Omental fat pad (tissue), 4 donors: ENCODE measurements at places on chromosomes 2 and 18.
A peak's percentile ranks its signal among the peaks of the same experiment; 100 is the strongest.

DNA sequence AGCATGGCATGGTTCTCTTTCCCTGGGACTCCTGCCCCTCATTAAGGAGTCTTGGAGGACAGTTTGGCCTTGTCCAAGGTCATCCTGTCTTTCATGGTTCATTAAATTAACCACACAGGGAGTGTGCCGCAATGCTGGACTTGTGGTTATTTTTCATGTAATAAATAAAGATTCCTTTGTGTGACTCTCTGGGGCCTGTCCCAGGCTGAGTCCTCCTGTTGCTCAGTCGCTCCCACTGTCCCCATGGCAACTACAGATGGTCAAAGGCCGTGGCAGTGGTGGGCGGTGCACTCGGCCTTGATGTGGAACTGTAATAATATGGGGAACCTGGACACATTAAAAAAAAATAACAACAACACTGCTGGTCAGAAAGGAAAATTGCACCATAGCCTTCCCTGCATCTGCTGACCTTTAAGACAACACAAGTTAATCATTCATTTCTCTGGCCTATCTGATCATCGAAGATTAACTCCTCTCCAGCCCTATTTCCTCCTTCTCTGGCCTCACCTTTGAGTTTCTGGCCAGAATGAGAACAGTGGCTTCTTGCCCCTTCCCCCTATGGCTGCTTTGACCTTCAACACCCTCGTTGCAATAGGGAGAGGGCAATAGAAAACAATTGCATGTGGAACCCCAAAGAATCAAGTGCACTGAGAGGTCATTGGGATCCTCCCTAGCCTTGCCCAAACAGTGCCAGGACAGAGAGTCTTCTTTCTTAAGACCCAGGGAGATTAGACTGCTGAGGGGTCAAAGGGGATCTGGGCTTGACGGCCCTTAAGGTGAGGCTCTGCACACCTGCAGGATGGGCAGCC, 44.7 kb downstream of the PSD4 start:
- no peak for DNase-seq

DNA sequence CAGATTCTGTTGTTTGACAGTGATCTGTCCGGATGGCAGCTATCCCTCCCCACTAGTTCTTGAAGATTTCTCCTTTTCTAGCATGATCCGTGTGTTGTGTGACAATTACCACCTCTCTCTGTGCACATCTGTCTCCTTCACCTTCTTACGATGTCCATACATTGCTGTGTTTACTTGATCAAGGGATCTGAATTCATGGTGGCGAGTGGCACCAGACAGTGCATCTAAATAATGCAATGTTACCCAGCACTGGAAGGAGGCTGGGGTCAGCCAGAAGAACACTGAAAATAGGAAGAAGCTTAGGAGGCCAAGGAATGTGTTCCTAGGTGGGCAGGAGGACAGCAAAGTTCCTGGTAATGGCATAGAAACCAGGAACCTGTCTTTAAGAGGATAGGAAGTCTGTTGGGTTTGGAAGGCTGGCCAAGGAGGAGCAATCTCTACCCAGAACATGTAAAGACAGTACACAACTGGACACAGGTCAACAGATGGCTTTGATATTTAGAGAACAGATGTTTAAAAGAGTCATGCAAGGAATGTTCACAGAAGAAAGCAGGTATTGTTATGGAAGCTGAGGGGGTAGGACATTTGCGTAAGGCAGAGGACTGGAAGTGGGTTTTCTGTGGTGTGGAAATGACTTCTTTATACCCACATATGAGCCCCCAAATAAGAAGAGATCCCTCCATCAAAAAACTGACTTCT, 126.4 kb downstream of the HRH4 start:
- no peak for DNase-seq

GRCh38 chr2:200862532-200863000, 1.9 kb downstream of the CLK1 start:
- DNase-seq, result no peak

GRCh38 chr18:70068981-70069380, 121.3 kb upstream of the CD226 start:
- DNase-seq, result no peak

- no peak for DNase-seq
Measured at GRCh38 chr2:47534179-47534919, 131.4 kb downstream of the MSH2 start.

DNA sequence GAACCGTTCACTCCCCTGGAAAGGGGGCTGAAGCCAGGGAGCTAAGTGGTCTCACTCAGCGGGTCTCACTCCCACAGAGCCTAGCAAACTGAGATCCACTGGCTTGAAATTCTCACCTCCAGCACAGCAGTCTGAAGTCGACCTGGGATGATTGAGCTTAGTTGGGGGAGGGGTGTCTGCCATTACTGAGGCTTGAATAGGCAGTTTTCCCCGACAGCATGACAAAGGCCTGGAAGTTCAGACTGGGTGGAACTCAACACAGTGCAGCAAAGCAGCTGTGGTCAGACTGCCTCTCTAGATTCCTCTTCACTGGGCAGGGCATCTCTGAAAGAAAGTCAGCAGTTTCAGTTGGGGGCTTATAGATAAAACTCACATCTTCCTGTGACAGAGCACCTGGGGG, 292.5 kb downstream of the NUP35 start:
- DNase-seq, result no peak

DNA sequence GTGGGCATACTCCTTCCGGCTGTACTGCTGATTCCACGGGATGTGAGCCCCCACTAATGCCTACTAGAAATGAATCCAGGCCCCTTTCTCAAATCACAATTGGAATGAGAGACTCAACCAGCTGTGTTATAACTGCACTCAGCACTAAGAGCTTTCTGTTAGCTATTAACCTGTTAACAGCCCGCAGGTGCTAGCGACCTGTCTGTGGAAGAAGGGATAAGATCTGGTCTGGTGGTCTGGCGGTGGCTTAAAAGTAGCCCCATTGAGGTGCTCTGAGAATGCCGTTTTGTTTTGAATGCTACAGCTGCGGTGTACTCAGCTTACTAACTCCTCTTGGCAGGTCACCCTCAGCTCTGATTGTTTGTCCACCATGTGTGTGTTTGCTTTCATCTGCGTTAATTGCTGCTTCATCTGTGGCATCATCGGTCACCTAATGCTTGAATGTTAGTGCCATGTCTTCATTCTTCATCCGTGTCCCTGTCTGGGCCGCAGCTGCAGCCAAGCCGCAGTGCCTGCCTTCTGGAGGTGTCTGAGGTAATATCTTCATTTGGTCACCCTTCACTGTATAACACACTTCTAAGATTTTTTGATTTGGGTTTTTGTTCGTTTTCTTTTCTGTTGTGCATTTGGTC, 16.3 kb downstream of the RAB12 start:
- no peak for DNase-seq

DNA sequence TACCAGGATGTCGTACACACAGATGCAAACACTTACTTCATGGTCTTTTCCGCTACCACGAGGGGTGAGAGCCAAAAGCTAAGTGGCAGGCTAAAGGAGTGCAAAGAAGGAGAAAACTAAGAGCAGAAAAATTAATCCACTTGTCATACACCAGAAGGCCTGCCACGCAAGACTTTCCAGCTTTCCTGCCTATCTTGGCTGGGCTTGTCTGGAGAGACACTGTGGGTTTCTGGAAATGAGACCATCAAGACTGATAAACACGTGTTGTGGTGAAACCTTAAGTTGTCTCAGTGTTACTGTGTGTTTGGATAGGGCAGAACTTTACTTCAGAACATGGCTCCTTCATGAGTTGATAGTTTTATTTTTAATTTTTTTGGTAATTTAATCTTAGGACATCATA, 175.6 kb downstream of the FMNL2 start:
- DNase-seq, result no peak

- DNase-seq, result peak; percentile 42
Measured at GRCh38 chr2:216492597-216493333, 5.9 kb upstream of the RPL37A start.

DNA sequence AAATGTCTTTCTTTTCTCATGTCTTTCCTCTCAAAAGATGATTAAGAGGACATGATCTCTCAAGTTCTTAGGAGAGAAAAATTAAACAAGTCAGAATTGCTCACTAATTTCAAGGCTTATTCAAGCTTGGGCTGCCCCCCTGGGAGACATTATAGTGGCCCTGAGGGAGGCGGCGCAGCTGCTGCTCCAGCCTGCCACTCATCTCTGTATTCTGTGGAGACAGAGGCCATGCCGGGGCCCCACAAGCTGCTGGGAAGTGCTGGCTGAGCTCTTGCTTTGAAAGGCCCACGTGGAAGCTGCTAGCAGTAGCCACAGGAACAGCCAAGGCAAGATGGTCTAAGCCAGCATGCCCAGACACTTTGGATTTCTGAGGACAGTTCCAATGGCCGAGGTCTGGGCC, 267.4 kb downstream of the LNPK start:
- no peak for DNase-seq

DNA sequence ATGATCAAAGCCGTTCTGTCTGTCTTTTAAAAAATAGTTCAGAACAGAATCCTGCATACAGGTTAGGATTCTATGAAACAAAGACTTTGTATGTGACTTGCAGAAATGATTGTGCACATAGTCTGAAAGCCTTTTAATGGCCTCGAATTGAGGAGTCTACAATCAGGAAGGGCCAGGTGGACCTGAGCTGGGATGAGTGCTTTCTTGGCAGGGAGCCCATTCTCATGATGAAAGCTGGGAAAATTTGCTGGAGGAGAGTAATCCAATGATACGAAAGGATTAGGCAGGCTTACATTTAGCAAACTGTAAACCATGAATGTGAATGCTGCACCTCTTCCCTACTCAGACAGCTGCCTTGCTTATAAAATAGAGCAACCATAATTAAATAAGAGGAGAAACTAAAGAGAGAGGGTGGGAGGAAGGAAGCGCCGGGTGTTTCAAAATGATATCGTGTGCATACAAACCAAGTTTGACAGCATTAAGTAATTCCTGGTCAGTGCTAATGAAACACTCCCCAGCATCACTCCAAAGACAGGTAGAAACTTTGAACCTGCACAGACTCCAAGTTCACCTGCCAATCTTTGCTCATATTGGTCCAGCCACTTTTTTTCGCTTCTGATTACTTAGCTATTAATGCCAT, 23.7 kb upstream of the CXCR4 start:
- DNase-seq, result no peak

- DNase-seq, result no peak
Measured at GRCh38 chr2:11744631-11745394, 1.6 kb upstream of the LPIN1 start.

DNA sequence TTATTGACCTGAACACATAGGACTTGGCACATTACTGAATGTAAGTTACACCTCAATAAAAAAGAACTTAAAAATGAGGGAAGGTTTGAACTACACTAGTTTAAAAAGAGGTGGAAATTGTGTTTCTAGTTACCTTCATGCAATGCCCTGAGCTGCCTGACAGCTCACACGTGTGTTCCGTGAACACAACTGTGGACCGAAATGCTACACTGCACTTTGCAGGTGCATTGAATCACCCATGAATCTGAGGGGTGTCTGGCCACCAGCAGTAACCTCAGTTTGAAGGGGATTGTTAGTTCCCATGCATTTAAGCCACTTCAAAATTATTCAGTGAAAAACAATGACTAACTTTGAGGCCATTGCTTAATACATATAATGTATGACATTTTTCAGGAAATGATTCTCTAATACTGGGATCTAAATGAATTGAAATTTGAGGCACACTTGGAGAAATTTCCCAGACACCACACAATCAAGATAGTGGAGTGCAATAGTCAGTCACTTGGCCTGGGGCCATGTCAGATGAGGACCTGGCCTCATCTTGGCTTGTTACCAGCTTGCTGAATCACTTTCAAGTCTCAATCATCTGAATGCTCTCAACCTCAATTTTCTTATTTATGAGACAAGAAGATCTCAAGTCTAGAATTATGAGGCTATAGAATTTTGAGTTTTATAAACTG, 59.3 kb downstream of the MYL12B start:
- DNase-seq, result no peak

GRCh38 chr18:42068030-42068429, 113.0 kb downstream of the PIK3C3 start:
- DNase-seq, result no peak

GRCh38 chr2:211216221-211216620, 659.8 kb downstream of the CPS1 start:
- DNase-seq, result no peak

DNA sequence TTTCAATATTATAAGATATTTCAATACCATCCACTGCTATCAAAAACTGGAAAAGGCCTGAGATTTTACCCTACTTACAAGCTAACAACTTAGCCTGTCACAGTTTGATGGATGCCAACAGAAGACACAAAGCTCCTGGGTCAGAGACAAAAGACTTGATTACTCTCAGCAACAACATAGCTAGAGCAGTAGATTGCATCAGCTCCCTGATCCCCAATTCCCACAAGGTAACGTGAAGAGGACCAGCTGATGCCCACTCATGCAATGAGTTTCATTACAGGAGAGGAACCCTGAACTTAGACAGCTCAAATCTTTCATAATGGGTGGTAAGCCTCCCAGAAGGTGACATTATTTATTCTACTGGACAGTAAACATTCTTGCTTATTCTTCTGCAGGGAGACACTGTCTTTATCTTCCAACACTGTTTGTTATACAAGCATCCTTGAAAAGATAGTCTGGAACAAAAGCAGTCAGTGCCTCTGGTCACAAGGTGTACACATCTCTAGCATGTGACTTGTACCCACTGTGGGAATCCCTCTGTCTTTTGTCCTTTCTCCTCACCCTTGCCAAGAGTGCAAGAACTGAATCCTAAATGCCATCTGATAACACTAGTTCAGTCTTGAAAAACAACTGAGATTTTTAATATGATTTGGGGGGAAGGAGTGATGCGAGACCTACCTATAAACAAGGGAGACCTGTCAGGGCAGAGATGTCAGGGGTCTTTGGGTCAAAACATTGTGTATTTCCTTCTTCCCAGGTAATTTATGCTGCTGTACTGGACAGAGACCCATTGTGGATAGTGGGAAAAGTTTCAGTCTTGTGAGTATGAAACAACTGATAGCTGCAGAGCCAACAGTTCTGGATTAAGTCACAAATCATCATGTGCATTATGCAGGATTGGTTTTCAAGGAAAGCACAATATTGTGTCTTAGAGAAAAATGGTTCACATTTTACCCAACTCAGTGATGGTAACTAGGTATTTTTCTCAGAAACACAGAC, 102.4 kb downstream of the AOX1 start:
- no peak for DNase-seq

DNA sequence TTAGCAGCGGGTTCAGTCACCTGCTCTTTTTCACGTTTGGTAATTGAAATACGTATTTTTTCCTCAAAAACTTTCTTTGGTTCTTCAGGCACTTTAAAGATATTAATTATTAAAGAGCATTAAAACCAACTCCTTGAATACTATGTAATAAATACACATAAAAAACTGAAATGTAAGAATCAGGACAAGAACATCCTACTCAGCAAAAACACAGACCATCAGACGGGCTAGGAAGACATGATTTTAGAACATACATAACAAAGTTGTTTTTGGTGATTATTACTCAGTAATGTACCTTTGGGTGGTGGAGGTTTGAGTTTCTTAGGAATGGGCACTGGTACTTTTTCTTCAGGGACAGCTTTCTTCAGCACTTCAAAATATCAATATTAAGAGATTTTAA, 126.1 kb downstream of the TTN start:
- no peak for DNase-seq

DNA sequence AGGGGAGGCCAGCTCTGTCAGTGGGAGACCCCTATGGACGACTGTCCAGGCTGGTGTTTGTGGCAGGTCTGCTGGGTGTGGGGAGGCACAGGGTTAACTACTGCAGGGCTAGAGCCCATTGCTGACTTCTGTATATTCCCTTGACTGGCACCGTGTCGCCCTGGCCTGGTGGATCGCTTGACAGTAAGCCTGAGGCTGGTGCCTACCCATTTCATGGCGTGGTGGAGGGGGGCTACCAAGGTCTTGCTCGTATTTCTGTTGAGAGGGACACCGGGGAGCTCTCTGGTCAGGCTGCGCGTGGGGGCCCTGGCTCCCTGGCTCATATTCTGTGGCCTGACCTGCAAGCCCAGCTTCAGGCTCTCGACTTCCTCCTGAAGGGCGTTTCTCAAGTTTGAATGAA, 119.7 kb downstream of the ACOXL start:
- no peak for DNase-seq

GRCh38 chr2:10775831-10776230, 36.8 kb downstream of the PDIA6 start:
- no peak for DNase-seq
